ENCODE measurements at places on chromosomes 6 and 20.

GRCh38 chr20:13333793-13334192 lies 112.7 kb downstream of the ISM1 start:
- DNase-seq, result no peak

DNA sequence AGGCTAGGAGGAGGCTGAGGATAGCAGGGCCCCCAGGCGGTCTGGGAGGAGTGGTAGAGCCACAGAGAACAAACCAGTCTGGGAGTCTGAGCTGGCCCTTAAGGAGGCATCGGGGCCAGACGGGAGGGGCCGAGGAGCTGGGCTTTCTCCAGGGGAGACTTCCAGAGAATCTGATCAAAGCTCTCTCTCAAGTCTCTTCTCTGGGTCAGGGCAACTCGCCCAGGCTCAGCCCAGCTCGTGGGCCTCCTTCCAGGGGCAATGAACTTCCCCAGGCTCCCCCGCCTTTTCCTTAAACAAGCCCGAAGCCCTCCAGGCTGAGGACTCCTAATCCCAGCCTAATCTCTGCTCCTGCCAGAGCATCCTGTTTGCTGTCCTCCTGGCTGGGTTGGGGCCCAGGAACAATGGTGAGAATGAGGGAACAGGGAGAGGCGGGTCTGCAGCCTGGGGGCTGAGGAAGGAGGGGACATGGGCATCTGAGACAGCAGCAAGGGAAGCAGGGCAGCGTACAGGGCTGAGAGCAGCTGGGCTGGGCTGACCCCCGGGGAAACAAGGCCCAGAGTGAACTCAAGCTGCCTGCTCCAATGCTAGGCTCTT lies 173.6 kb downstream of the ANKRD60 start:
- no peak for DNase-seq

- no peak for DNase-seq
These were observed 358.1 kb downstream of the RNGTT start for GRCh38 chr6:88605271-88605670.

DNA sequence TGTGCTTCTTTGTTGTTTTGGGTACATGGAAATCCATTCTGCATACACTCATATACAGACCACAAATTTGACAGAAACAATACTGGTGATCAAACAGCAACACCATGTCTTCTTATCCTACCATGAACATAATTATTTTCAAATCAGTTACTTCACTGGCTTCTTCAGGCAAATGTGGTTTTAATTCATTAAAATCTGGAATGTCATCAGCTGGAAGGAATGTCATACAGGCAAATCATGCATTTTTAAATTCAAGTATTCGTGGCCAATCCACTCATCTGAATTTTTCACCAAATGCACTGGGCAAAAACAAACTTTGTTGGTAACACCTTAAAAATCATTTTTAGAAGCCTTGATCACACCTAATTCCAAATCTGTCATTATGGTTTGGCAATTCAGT lies 59.3 kb downstream of the KIF6 start:
- DNase-seq, result no peak
